ENCODE measurements at places on chromosomes 5 and 9. TPM values are rescaled to one million over a fixed set of nuclear protein-coding genes. Genes with fewer than 3 reads are reported as not detected.
A peak's percentile ranks its signal among the peaks of the same experiment; 100 is the strongest.

The ERAP2 gene
- 2.7 TPM for total RNA-seq

The PCDHA1 gene
- total RNA-seq, result not detected

The C1QTNF3 gene
- 2.6 TPM for total RNA-seq

The SPATA31A3 gene
- not detected for total RNA-seq

The MEIKIN gene
- total RNA-seq, result not detected

The F2RL2 gene
- total RNA-seq, result 7.9 TPM

GRCh38 chr9:130290291-130291181, 25.0 kb downstream of the HMCN2 start:
- peaks cover 7% of the 10 kb centered on the region for H3K4me1 ChIP-seq
- peak; percentile 53 for DNase-seq
- H3K4me3 ChIP-seq, result no peak overlapping the region
- H3K36me3 ChIP-seq, result peaks cover 4% of the 10 kb centered on the region
- H3K27me3 ChIP-seq, result peaks cover 77% of the 10 kb centered on the region
- H3K27ac ChIP-seq, result no peak overlapping the region

- H3K27me3 ChIP-seq, result no peaks in the 10 kb centered on the region
- H3K27ac ChIP-seq, result no peak overlapping the region
- no peaks in the 10 kb centered on the region for H3K36me3 ChIP-seq
Observed at GRCh38 chr9:111691672-111692329, 30.4 kb downstream of the GNG10 start.

DNA sequence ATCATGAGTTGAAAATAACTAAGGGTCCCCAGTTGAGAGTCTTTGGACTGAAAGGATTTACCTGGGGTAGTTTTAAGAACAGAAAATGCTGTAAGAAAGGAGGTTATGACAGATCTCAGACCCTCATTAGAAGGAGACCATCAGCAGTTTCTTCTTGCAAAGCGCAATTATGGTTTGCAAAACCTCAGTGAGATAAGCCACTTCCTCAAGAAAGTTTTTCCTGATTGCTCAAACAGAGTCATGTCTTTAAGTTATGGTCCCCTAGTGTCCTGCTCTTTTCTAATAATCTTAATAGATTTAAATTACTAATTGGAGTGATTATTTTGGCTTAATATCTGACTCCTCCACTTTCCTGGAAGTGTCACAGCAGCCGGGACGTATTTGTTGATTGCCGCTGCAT, 293.2 kb upstream of the KLF4 start:
- H3K27me3 ChIP-seq, result peaks cover 1% of the 10 kb centered on the region
- H3K27ac ChIP-seq, result no peak overlapping the region
- no peaks in the 10 kb centered on the region for H3K36me3 ChIP-seq
- no peak overlapping the region for H3K4me3 ChIP-seq

GRCh38 chr9:134627417-134628353, 13.9 kb upstream of the COL5A1 start:
- DNase-seq, result peak; percentile 79
- no peaks in the 10 kb centered on the region for H3K36me3 ChIP-seq
- peaks cover 77% of the 10 kb centered on the region for H3K4me1 ChIP-seq
- H3K27ac ChIP-seq, result peak overlapping the region; percentile 32

- DNase-seq, result no peak
- no peaks in the 10 kb centered on the region for H3K36me3 ChIP-seq
- no peak overlapping the region for H3K4me3 ChIP-seq
- peaks cover 58% of the 10 kb centered on the region for H3K4me1 ChIP-seq
- H3K27ac ChIP-seq, result peak overlapping the region; percentile 88
Observed at GRCh38 chr5:119398727-119399466, 43.1 kb downstream of the TNFAIP8 start.

DNA sequence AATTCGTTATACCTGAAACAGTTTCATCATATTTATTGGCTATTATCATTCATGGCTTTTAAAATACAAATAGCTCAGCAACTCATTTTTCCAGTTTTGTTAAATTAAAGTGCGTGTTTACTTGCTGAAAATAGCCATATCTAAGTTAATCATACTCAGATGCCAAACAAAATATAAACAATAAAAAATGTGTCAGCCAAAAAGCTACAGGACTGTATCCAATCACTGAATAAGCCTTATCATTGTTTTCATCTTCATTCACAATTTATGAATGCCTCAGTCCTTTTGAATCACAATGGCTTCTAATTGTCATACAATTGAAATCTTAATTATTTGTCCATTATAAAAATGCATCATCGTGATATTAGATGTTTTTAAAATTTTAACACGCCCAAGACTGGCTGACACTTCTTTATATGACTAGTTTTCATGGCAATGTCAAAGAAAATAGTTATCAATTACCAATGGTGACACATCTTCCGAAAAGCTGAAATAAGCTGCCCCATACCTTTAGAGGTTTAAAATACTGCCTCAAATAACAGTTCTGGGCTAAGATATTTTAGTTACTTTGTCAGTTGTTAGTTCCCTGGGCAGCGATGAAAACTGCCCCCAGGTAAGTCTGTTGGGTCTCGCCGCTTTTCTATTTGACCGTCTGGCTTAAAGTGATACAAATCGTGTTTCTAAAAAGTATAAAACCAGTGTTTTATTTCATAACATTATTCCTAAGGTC, 1.8 kb downstream of the NFIB start:
- peak overlapping the region; percentile 87 for H3K4me3 ChIP-seq
- DNase-seq, result no peak
- H3K27me3 ChIP-seq, result no peaks in the 10 kb centered on the region
- peaks cover 53% of the 10 kb centered on the region for H3K4me1 ChIP-seq
- H3K36me3 ChIP-seq, result peaks cover 2% of the 10 kb centered on the region
- peak overlapping the region; percentile 89 for H3K27ac ChIP-seq

DNA sequence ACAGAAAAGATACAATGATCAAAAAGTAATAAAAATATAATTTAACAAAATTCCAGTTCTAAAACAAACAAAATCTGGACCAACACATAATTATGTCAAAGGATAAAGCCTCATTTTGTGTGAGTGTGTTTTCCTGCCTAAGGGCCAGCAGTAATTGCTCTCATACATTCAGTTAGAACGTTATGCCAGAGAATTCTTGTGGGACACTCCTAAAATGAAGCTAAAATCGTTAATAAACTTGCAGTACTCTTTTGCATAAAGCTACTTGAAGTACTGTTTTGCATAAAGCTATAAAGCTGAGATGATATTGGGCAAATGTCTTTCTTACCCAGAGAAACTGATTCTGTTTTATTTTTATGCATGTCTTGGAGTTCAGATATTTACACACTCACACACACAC, 1072.3 kb downstream of the MAT2B start:
- no peak overlapping the region for H3K4me3 ChIP-seq
- H3K27me3 ChIP-seq, result peaks cover 9% of the 10 kb centered on the region
- no peaks in the 10 kb centered on the region for H3K4me1 ChIP-seq
- DNase-seq, result no peak
- H3K27ac ChIP-seq, result no peak overlapping the region
- H3K36me3 ChIP-seq, result no peaks in the 10 kb centered on the region

GRCh38 chr5:98543490-98543889, 230.0 kb upstream of the RGMB start:
- no peak overlapping the region for H3K27ac ChIP-seq
- H3K4me3 ChIP-seq, result no peak overlapping the region

- peaks cover 27% of the 10 kb centered on the region for H3K36me3 ChIP-seq
- no peaks in the 10 kb centered on the region for H3K27me3 ChIP-seq
- no peak for DNase-seq
- H3K4me1 ChIP-seq, result peaks cover 12% of the 10 kb centered on the region
Observed at GRCh38 chr9:33921967-33922895, 105.3 kb downstream of the UBE2R2 start.

GRCh38 chr5:93616538-93617174, 33.6 kb downstream of the NR2F1 start:
- peaks cover 23% of the 10 kb centered on the region for H3K4me1 ChIP-seq
- peaks cover 2% of the 10 kb centered on the region for H3K27me3 ChIP-seq
- no peaks in the 10 kb centered on the region for H3K36me3 ChIP-seq

- H3K27me3 ChIP-seq, result peaks cover 68% of the 10 kb centered on the region
- H3K27ac ChIP-seq, result no peak overlapping the region
- no peak overlapping the region for H3K4me3 ChIP-seq
- H3K36me3 ChIP-seq, result peaks cover 5% of the 10 kb centered on the region
- H3K4me1 ChIP-seq, result peaks cover 19% of the 10 kb centered on the region
Observed at GRCh38 chr5:55218967-55219366, 8.1 kb downstream of the MCIDAS start.

- no peaks in the 10 kb centered on the region for H3K36me3 ChIP-seq
- no peaks in the 10 kb centered on the region for H3K27me3 ChIP-seq
- H3K4me1 ChIP-seq, result peaks cover 14% of the 10 kb centered on the region
Observed at GRCh38 chr9:15942831-15943424, 390.1 kb downstream of the CCDC171 start.

DNA sequence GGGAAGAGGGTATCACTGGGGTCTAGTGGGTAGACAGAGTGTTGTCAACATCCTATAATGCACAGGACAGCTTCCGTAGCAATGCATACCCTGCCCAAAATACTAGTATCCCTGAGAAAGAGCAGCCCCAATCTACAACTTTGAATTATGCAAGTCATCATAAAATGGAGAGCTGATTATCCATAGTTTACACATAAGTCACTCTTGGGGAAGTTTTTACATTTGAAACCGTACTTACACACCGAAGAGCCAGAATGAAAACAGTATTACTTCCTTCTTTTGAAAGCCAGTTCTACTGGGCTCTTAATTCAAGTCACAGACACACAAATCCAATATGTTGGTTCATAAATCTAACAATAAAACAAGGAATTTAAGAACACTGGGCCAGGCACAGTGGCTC, 21.6 kb downstream of the RNF145 start:
- H3K4me1 ChIP-seq, result peaks cover 58% of the 10 kb centered on the region
- peak overlapping the region; percentile 45 for H3K27ac ChIP-seq
- no peak overlapping the region for H3K4me3 ChIP-seq
- peaks cover 6% of the 10 kb centered on the region for H3K36me3 ChIP-seq
- DNase-seq, result no peak

- H3K27ac ChIP-seq, result no peak overlapping the region
- H3K4me3 ChIP-seq, result no peak overlapping the region
- H3K4me1 ChIP-seq, result no peaks in the 10 kb centered on the region
- H3K36me3 ChIP-seq, result no peaks in the 10 kb centered on the region
- DNase-seq, result no peak
Observed at GRCh38 chr5:135880278-135880677, 15.4 kb downstream of the IL9 start.

DNA sequence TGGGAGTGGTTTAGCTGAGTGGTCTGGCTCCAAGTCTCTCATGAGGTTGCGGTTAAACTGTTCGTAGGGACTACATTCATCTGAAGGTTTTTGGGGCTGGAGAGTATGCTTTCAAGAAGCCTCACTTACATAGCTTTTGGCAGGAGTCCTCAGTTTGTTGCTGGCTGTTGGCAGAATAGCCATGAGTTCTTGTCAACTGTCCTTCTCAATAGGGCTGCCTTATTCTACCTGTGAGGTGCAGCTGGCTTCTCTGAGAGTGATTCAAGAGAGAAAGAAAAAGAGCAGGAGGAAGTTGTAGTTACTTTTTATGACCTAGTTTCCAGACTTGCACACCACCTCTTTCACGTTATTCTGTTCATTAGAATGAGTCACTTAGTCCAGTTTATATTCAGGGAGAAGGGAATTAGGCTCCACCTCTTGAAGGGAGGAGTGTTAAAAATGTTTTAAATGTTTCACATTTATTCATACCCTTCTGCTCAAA, 33.2 kb downstream of the YTHDC2 start:
- H3K4me1 ChIP-seq, result peaks cover 14% of the 10 kb centered on the region
- H3K36me3 ChIP-seq, result peaks cover 39% of the 10 kb centered on the region
- H3K4me3 ChIP-seq, result no peak overlapping the region
- H3K27ac ChIP-seq, result no peak overlapping the region

DNA sequence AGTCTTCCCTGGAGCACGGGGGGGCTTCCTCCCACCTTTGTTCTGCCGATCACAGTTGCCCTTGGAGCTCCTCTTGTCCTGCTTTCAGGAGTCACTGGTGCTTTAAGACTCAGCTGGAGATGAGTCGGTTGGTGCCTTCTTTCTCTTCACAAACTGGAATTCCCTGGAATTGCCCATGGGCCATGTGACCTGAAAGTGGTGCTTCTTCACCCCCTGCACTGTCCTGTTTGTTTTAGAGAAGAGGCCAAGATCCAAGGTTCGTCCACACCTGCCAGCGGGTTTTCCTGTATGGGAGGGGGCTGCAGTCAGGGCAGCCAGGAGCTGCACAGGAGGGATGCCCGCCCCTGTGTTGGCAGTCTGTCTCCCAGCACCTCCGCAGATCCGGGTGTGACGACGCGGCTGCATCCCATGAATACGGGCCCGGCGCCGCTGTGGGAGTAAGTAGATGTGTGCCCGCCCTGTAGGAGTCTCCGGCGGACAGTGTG, 9.5 kb upstream of the MRPS2 start:
- peaks cover 9% of the 10 kb centered on the region for H3K36me3 ChIP-seq
- no peak overlapping the region for H3K27ac ChIP-seq
- H3K4me1 ChIP-seq, result no peaks in the 10 kb centered on the region

DNA sequence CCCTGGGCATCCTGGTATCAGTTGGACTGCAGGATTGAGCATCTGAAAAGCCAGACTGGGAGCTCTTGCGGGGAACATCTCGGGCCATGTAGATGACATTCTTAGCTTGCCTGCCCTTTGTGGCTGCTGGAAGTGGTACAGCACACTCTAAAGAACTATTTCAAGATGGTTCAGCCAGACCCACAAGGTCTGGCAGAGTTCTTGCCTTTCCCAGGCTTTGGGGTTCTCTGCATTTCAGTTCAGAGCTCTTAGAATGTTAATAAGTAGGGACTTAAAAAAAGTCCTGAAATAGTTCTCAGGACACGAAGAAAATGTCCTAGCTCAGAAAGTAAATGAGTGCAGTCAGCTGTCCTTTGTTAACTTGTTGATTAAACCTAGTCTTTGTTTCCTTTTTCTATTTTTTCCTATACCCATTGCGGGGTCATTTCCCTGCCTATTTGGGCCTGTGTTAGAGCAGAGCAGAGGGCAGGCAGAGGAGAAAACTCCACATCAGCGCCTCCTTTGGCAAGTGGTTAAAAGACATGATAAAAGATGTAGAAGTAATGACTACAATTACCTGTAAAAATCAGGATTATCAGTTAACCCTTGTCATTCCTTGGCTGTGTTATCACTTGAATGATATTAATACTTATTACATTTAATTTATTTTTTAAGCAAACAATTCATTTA, 291.5 kb downstream of the ZSWIM6 start:
- H3K36me3 ChIP-seq, result peaks cover 3% of the 10 kb centered on the region
- no peaks in the 10 kb centered on the region for H3K27me3 ChIP-seq
- DNase-seq, result no peak

- H3K27me3 ChIP-seq, result peaks cover 2% of the 10 kb centered on the region
- no peak overlapping the region for H3K4me3 ChIP-seq
- H3K27ac ChIP-seq, result no peak overlapping the region
- H3K4me1 ChIP-seq, result peaks cover 8% of the 10 kb centered on the region
Observed at GRCh38 chr5:144335561-144335960, 164.9 kb downstream of the KCTD16 start.

DNA sequence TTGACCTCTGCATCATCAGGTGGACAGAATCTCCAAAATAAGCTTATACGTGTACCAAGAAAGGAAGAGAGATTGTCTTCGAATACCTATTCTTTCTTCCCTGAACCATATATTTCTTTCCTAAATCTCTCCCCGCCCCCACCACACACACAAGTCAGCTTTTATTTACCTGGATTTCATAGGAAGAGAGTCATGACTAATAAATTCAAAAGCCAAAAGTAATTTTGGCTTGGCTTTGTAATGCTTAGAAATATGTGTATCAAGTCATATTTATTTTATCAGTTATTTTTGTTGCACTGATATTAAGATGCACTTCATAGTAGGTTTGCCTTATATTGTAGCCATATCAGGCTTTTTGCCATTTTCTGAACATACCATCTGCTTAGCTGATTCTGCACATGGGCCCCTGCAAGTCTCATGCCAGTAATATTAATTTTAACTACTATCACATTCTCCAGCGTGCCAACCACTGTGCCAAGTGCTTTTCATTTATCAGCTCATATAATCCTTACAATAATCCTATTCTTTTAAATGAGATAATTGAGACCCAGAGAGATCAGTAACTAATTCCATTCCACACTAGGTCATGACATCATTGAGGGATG, 1405.3 kb upstream of the NUDT12 start:
- no peaks in the 10 kb centered on the region for H3K27me3 ChIP-seq
- H3K36me3 ChIP-seq, result no peaks in the 10 kb centered on the region
- DNase-seq, result no peak
- H3K4me3 ChIP-seq, result no peak overlapping the region
- no peak overlapping the region for H3K27ac ChIP-seq
- no peaks in the 10 kb centered on the region for H3K4me1 ChIP-seq

All from chondrocyte (in vitro differentiated cells).